ENCODE measurements at places on chromosomes 5 and 9.

DNA sequence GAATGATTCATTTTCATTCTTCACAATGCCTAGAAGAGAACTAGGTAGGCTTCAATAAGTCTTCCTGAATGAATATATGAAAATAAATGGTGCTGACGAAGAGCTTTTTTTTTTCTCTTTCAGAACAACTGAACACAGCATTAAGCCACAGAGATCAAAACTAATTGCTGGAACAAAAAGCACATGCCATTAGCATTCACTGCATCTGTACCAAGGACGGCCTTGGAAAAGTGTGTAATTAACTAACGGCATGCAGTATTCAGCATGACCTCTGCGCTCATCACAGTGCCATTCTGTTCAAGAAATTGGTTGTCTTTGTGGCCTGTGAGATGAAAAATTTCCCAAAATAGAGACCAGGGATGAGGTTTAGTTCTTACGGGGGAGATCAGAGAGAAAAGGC lies 99.3 kb downstream of the NUDT12 start:
- DNase-seq = no peak

- no peak for DNase-seq
Observed at GRCh38 chr9:109585796-109586195, 87.7 kb upstream of the PTPN3 start.

DNA sequence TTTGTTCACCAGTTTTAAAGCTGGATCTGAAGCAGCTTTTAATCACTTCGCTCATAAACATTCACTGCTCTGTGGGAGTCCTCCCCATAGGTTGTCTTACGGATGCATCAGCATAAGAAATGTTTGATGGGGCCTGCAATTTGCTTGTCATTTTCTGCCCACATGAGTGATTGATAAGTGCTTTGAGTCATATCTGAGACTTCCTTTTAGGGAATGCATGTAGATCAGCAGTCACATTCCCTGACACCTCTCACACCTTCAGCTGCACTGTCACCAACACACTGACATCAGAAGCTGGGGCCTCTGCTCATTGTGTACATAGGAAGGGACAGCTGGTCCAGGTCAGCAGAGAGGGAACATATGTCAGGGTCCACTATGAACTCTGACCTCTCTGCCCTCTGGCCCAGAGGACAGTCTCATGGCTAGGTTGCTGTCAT lies 84.1 kb upstream of the SPATA31D4 start:
- DNase-seq = no peak

DNA sequence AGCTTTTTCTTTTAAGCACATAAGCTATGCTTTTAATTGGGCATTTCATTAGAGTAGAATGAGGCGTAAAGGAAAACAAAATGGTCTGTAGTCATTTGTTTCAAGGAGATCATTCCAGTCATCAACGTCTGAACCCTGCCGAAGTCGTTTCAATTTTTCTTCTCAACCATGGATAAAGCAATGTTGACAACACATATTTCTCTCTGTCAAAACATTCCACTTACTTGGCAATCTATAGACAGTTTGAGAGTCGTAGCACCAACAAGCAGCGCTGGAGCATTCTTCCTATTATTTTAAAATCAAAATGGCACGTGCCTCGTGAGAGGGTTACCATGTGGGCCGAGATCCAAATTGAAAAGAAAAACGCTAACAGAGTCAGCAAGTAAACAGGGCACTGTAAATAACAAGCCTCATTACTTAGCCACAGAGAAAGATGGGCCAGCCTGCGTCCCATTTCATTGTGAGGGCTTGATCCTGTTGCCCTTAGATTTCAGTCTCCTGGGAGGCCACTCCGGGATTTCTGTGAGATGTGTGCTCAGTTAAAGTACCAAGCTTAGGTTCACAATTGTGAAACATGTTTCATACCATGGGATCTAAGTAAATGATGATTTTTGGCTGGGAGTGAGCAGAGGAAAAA lies 422.9 kb downstream of the DTWD2 start:
- no peak for DNase-seq

DNA sequence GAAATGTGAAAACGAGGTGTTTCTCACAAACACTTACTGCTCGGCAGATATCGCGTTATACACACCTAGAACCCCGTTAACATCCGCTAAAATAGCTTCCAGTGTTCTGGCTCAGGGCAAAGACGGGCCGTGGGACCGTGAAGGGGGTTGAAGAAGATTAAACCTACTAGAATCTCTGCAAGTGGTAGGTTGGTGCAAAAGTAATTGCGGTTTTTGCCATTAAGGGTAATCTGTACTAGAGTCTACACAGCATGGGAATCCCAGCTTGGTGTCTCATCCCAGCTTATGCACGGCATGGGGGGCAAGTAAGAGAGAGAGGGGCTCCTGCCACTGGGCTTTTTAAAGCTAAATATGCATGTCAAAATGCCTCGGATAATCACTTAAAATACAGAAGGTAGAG lies 43.9 kb downstream of the HRH2 start:
- DNase-seq = no peak

- no peak for DNase-seq
Observed at GRCh38 chr5:133367071-133367786, 245.1 kb downstream of the FSTL4 start.

GRCh38 chr5:168592014-168592368 lies 12.8 kb upstream of the PANK3 start:
- no peak for DNase-seq

GRCh38 chr9:4986296-4986695 lies 1.2 kb downstream of the JAK2 start:
- no peak for DNase-seq

- no peak for DNase-seq
Observed at GRCh38 chr5:169204788-169205400, 96.0 kb downstream of the SLIT3 start.

GRCh38 chr9:1047591-1048230 lies 2.4 kb upstream of the DMRT2 start:
- no peak for DNase-seq

GRCh38 chr9:10612641-10613398 lies at the start of gene PTPRD:
TSS of gene PTPRD (minus strand) at chr9:10613002.
- DNase-seq = no peak

DNA sequence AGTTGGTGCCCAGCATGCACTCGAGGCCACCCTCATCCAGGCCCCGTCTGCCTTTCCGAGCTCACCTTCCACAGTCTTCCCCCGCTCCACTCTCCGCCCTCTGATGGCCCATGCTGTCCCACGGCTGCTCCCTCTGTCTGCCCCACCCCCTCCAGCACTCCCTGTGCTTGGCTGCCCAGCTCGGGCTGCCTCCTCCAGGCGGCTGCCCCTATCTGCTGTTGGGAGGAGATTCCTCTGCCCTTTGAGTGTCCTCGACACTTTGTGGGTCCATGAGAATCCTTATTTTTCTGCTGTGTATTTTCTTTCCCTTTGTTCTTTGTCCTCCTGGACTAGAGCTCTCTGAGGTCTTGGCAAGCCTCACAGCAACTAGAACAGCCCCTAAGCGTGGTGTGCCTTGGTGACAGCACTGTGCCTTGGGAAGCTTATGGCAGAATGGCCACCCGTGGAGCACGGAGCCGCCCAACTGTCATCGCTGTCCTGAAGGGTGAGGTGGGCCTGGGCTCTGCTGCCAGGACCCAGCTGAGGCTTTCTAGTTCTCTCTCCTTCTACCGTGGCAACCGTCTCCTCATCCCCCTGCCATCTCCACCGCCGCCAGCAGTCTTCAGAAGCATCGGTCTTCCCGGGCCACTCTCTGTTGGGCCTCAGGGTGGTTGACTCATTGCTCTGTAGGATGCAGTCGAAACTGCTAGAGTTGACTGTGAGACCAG lies 5.2 kb downstream of the NTMT1 start:
- DNase-seq = no peak

GRCh38 chr9:22088717-22089061 lies 79.6 kb upstream of the CDKN2B start:
- no peak for DNase-seq

GRCh38 chr5:177600508-177601018 lies 631 bp downstream of the B4GALT7 start:
- no peak for DNase-seq

DNA sequence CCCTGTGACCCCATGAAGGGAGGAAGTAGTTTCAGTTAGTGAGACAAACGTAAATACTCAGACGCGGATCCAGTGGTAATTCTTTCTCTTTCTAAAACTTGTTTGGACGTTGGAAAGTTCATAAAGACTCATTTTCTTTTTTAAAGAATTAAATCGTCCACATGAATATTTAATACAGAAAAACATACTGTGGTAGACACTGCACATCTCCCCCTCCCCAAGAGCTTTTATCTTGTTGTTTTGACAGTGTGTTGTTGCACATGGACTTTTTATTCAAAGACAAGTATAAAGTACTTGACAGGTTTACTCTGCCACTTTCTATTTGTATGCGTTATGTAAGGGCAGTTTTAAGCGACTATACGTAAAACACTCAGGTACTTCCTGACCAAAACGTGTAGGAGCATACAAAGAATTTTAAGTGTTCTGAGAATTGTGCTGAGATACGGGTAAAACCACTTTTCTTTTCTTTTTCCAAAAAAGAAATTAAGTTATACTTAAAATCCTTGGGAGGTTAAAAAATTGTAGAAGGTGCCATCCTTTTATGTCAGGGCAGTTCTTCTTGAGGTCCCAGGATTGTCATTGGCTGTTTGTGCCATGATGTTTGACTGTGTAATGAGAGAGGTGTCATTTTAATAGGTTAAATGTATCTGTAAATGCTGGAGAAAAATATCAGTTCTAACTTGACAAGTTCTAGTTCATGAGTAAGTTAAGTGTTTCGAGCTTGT lies 1.3 kb downstream of the NIPBL start:
- peak; percentile 26 for DNase-seq

- no peak for DNase-seq
Observed at GRCh38 chr5:36770125-36770524, 106.4 kb upstream of the NIPBL start.

GRCh38 chr9:133543772-133544467 lies 9.4 kb downstream of the ADAMTSL2 start:
- no peak for DNase-seq

- DNase-seq = no peak
Observed at GRCh38 chr5:173243831-173244305, 8.9 kb upstream of the NKX2-5 start.

GRCh38 chr9:69325409-69326212 lies 596 bp downstream of the ENTREP1 start:
- DNase-seq = no peak

DNA sequence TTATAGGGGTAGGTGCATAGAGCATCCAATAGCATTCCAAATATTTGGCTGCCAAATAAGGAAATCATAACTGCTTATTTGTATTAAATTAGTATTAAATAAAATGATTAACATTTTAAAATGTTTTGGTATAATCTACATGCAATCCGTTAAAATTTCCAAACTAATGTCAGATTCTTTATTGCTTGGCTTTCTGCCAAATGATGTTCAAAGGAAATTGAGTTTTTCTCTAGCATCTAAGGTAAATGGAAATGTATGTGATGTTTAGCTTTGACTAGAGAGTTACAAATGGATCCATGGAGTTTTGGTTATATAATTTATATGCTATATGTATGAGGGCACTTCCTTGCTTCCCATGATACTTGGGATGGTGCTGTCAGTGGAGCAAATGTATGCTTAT lies 121.7 kb downstream of the ZCCHC7 start:
- DNase-seq = no peak

GRCh38 chr5:175443514-175444059 lies 395 bp downstream of the DRD1 start:
- no peak for DNase-seq

DNA sequence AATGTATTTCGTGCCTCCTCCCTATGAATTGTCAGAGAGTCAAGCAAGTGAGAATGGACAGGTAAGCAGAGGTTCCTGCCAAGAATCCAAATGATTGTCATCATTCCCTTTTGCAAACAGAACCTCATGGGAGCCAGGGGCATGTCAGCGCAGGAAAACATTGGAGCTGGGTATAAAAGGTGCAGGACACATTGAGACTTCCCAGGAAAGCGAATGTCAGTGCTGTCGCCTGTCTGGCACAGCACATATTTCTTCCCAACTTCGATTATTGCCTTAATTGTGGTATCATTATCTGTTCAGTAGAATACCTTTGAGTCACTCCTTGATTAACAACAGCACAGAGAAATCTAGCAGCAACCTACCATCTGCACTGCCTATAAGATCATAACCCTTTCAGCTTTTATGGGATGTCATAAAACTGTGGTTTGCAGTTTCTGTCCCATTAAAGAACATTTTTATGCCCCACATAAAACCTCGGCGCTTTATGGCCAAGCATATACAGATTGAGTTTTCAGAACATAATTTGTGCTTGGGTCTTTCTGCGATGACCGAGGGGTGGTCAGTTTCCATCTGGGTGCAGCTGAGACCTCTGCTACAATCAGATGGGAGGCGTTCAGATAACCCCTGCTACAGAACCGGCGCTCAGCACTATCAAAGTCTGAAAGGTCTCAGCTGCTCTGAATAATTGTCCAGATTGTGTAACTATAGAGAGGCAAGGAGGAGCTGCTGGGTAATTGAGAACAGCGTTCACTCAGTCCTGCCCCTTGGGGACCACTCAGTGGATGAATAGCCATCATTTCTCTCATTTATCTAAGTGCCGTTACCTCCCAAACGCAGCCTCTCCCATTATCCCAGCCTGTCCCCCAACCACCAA lies 30.9 kb upstream of the WWC1 start:
- DNase-seq = no peak

- no peak for DNase-seq
Observed at GRCh38 chr5:108634010-108634616, 113.6 kb upstream of the FER start.

- no peak for DNase-seq
Observed at GRCh38 chr9:105079457-105079856, 151.5 kb upstream of the ABCA1 start.

- DNase-seq = no peak
Observed at GRCh38 chr5:93532370-93532769, 48.6 kb downstream of the NR2F1-AS1 start.

GRCh38 chr9:16191691-16192402 lies 639.0 kb downstream of the CCDC171 start:
- DNase-seq = no peak

- no peak for DNase-seq
Observed at GRCh38 chr5:120446901-120447300, 17.2 kb upstream of the PRR16 start.

- no peak for DNase-seq
Observed at GRCh38 chr5:33801292-33801691, 90.5 kb downstream of the ADAMTS12 start.

GRCh38 chr5:45162974-45163373 lies 354.2 kb downstream of the MRPS30 start:
- DNase-seq = no peak

DNA sequence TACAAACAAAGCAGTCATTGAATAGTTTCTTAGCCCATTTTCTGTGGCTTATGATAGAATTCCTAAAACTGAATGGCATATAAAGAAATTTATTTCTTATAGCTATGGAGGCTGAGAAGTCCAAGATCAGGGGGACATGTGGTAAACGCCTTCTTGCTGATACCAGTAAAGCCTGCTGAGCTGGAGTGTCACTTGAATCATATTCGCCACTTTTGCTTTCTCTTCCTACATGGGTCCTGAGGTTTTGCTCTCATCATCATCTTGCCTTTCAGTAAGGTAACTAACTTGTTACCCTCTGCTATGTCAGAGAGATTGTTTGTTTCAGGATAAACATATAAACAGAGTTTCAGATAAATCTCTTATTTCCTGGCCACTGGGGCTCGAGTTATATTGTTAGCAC lies 203.3 kb upstream of the DMRT1 start:
- DNase-seq = no peak

- DNase-seq = peak; percentile 12
Observed at GRCh38 chr5:56480705-56481427, 247.7 kb upstream of the ANKRD55 start.

Measured in CD4-positive, alpha-beta T cell treated with Interleukin-6 at 100 ng/mL for 8 hours (primary cell).